ENCODE measurements at places on chromosomes 7 and 10.
A peak's percentile ranks its signal among the peaks of the same experiment; 100 is the strongest.

DNA sequence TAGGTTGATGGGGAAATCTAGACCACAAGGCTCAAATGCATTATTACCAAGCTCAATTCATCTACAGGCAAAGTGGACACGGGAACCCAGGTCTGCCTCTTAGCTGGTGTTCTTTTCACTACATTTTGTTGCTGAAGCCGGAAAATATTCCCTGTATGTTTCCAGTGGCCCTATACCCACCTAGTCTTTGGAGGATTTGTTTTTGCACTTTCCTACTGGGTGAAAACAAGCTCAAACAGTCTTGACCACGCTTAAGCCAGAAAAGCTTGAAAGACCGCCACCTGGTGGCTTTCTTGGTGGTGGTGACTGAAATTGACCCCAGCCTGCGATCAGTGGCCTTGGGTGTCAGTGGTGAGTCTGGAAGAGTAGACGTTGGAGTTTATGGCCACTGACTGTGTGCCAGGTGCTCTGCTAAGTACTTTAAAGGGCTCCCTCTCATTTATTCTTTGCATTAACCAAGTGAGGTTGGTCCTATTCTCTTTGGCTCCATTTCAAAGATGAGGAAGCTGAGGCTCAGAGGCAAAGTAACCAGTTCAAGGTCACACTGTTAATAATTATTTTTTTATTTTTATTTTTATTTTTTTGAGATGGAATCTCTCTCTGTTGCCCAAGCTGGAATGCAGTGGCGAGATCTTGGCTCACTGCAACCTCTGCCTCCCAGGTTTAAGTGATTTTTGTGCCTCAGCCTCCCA is 11.1 kb upstream of the CRTAC1 start:
- DNase-seq: peak; percentile 36
- H3K4me3 ChIP-seq: no peak overlapping the region
- no peak overlapping the region for H3K27ac ChIP-seq
- H3K4me1 ChIP-seq: peaks cover 3% of the 10 kb centered on the region
- H3K36me3 ChIP-seq: no peaks in the 10 kb centered on the region

GRCh38 chr7:122651451-122651850 is 47.5 kb downstream of the RNF133 start:
- H3K36me3 ChIP-seq: no peaks in the 10 kb centered on the region
- no peak for DNase-seq

DNA sequence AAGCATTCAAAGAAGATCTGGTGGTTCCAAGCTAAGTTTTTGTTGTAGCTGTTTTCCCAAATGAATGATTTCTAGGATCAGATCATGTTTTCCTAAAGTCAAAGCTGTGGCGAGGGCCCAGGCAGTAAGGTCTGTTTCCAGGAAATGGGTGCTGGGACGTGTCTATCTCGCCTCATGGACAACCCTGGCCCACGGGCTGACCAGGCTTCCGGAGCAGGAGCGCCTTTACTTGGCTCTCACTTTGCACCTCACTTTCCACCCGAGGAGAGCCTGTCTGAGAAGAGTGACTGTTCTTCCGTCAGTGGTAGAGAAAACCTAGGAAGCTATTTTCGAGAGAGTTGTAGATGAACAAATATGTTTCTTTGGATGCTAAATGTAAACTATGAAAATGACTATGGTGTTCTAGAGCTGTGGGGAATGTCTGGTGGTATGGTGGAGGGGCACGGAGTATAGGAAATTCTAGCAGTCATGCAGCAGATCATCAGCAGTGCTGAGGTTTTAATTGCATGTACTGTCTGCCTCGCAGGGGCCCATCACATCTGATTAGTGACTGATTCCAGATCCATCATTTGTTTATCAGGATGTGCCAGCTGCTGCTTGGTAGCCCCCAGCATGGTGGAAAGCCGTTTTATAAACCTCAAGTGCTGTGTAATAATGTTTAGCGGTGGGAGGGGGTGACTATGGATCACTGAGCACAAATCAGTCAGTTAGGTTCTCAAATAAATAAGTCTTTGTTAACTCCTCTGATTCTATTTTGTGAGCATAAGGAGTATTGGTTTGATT is 66.6 kb downstream of the VWC2 start:
- no peaks in the 10 kb centered on the region for H3K4me1 ChIP-seq
- H3K27ac ChIP-seq: no peak overlapping the region
- DNase-seq: no peak
- no peaks in the 10 kb centered on the region for H3K27me3 ChIP-seq

DNA sequence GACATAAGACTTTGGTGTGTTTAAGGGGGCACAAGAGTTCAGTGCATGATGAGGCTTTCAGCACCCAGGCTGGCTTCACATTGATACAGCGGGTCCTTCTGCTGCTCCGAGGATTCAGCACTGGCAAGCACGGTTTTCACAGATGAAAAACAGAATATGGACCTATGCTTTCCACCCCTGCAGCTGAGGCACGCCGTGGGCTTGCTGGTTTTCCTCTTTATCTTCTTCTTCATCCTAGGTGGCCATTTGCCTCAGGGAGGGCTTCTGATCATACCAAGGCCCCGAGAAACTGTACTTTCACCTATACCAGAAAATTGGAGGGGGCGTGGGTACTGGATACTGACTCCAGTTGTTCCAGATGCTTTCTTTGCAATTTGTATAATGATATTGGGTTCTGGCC is 277.1 kb upstream of the ZNF32 start:
- H3K4me3 ChIP-seq: no peak overlapping the region
- H3K27me3 ChIP-seq: no peaks in the 10 kb centered on the region
- H3K27ac ChIP-seq: no peak overlapping the region
- H3K4me1 ChIP-seq: no peaks in the 10 kb centered on the region

- no peaks in the 10 kb centered on the region for H3K4me1 ChIP-seq
- no peak for DNase-seq
- H3K36me3 ChIP-seq: no peaks in the 10 kb centered on the region
- H3K27me3 ChIP-seq: peaks cover 14% of the 10 kb centered on the region
- no peak overlapping the region for H3K4me3 ChIP-seq
These were observed 621 bp upstream of the FAM13C start for GRCh38 chr10:59362959-59363381.

- no peaks in the 10 kb centered on the region for H3K27me3 ChIP-seq
- H3K36me3 ChIP-seq: no peaks in the 10 kb centered on the region
- no peaks in the 10 kb centered on the region for H3K4me1 ChIP-seq
- H3K4me3 ChIP-seq: no peak overlapping the region
- DNase-seq: no peak
- H3K27ac ChIP-seq: no peak overlapping the region
These were observed 794.6 kb upstream of the LRRN3 start for GRCh38 chr7:110296321-110296720.

- no peaks in the 10 kb centered on the region for H3K27me3 ChIP-seq
- H3K27ac ChIP-seq: no peak overlapping the region
- H3K36me3 ChIP-seq: no peaks in the 10 kb centered on the region
- no peak overlapping the region for H3K4me3 ChIP-seq
- no peak for DNase-seq
These were observed 61.4 kb upstream of the PPP1R3C start for GRCh38 chr10:91694170-91694794.

DNA sequence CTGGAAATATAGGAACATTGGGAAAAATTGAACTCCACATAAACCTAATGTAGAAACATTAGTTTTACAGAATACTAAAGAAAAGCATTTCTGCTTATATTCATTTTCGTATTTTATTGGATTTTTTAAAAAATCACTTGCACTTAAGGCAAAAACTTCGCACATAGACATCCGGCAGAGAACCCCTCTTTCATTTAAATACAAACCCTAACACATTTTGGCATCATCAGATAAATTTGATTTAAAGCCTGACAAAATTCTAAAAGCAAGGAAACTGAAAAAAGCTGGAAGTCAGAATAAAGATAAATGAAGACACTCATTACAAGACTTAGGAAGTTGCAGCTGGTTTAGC is 396 bp upstream of the EXOC4 start:
- peaks cover 8% of the 10 kb centered on the region for H3K4me1 ChIP-seq
- H3K4me3 ChIP-seq: no peak overlapping the region
- H3K27me3 ChIP-seq: no peaks in the 10 kb centered on the region
- no peak overlapping the region for H3K27ac ChIP-seq

DNA sequence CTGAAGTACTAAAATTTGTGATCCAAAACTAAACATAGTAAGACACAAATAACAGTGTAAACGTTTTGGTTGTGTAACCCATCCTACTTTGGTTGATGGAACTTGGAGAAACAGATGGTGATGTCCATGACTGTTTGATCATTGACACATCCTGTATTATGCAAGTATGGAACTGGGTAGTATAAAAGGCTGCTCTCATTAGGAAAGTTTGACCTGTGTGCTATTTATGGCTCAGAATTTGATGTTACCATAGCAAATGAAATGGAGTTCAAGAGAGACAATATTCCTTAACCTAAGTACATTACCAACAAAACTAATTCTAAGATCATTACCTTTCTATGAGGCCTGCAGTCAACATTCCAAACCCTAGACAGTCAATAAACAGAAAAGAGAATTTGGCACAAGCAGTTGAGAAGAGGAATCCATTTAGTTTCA is 39.9 kb downstream of the DKK1 start:
- no peaks in the 10 kb centered on the region for H3K4me1 ChIP-seq
- no peak overlapping the region for H3K27ac ChIP-seq
- DNase-seq: no peak
